ENCODE measurements at places on chromosomes 13 and 19.

GRCh38 chr13:76950101-76950500 is 1.8 kb downstream of the ACOD1 start:
- no peak overlapping the region for H3K4me3 ChIP-seq
- peaks cover 3% of the 10 kb centered on the region for H3K27me3 ChIP-seq
- no peaks in the 10 kb centered on the region for H3K4me1 ChIP-seq
- H3K27ac ChIP-seq = no peak overlapping the region

DNA sequence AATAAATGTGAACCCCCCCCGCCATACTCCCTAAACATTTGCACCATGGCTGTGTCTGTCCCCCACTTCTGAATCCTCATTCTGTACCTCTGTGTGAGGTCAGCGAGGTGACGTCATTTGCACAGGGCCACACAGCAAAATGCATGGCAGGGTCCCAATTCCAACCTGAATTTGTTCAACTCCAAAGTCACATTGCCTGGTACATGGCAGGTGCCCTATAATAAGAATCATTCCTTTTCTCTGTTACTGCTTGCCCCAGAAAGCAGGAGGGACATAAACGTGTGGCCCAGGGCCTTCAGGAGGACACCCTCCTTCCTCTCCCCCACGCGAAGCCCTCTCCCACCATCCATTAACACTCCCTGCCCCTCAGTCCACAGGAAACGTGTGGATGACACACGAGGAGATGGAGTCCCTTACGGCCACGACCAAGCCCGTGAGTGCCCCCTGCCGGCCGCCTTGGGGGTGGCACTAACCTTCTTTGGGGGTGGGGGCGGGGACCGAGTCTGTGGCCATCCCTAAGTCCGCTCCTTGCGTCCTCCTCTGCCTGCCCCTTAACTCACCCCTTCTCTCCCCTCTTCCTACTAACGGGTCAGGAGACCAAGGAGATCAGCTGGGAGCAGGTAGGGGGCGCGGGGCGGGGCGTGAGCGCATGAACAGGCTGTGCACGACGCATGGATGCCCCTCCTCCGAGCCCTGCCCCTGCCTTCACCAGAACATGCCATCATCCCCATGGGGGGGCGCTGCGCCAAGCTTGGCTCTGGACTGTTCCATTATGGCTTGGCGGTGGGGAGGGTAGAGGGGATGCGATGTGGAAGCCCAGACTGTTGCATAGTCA is 9.4 kb downstream of the HRC start:
- peak overlapping the region; percentile 56 for H3K27ac ChIP-seq
- peak; percentile 67 for DNase-seq
- H3K4me1 ChIP-seq = peaks cover 33% of the 10 kb centered on the region
- peaks cover 31% of the 10 kb centered on the region for H3K27me3 ChIP-seq
- H3K36me3 ChIP-seq = no peaks in the 10 kb centered on the region

- no peak overlapping the region for H3K4me3 ChIP-seq
- no peak overlapping the region for H3K27ac ChIP-seq
- no peaks in the 10 kb centered on the region for H3K36me3 ChIP-seq
- H3K4me1 ChIP-seq = peaks cover 16% of the 10 kb centered on the region
- no peaks in the 10 kb centered on the region for H3K27me3 ChIP-seq
These were observed 485.1 kb downstream of the FOXO1 start for GRCh38 chr13:40181203-40181845.

DNA sequence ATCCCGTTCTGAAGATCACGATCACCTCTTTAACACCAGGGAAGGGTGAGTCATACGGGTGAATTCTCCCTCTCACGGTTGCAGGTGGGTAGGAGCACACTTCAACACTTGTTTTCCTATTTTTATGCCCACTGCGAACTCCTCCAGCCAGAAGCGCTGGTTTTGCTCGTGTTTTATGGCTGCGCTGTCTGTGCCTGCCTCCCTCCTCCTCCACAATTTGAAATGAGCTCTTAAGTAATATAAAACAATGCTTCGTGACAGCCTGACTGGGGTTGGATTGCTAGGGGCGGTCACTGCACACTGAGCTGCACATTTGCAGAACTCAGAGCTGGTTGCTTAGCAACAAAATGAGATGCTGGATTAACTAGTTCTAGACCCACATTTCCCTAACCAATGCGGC is 12.9 kb downstream of the CCDC70 start:
- no peaks in the 10 kb centered on the region for H3K36me3 ChIP-seq
- no peak overlapping the region for H3K27ac ChIP-seq
- peaks cover 16% of the 10 kb centered on the region for H3K27me3 ChIP-seq
- H3K4me1 ChIP-seq = no peaks in the 10 kb centered on the region
- H3K4me3 ChIP-seq = no peak overlapping the region

DNA sequence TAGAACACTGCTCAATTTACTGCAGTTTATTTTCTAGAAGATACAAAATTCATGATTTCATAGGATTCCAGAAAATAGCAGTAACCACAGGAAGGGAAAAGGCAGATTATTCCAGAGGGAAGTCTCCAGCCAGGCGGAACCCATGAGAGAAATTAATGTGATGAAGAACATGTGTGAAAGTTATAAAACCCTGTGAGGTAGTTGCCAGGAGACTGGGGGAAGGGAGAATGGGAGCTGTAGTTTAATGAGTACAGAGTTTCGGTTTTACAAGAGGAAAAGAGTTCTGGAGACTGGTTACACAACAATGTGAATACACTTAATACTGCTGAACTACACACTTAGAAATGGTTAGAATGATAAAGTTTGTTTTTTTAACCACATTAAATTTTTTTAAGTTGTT is 14.2 kb upstream of the PDX1 start:
- no peak overlapping the region for H3K27ac ChIP-seq
- DNase-seq = no peak
- H3K36me3 ChIP-seq = no peaks in the 10 kb centered on the region
- no peaks in the 10 kb centered on the region for H3K4me1 ChIP-seq

GRCh38 chr13:87820241-87820640 is 149.1 kb downstream of the SLITRK5 start:
- H3K27ac ChIP-seq = no peak overlapping the region
- H3K4me1 ChIP-seq = no peaks in the 10 kb centered on the region
- H3K36me3 ChIP-seq = no peaks in the 10 kb centered on the region
- no peak for DNase-seq
- H3K4me3 ChIP-seq = no peak overlapping the region

- H3K4me3 ChIP-seq = no peak overlapping the region
- H3K27ac ChIP-seq = no peak overlapping the region
- no peak for DNase-seq
- H3K4me1 ChIP-seq = peaks cover 13% of the 10 kb centered on the region
These were observed 305.1 kb downstream of the KCNRG start for GRCh38 chr13:50320271-50320862.

GRCh38 chr19:40612831-40613689 is 11.9 kb downstream of the LTBP4 start:
- peak overlapping the region; percentile 99 for H3K27ac ChIP-seq
- peaks cover 38% of the 10 kb centered on the region for H3K4me1 ChIP-seq
- peaks cover 13% of the 10 kb centered on the region for H3K36me3 ChIP-seq
- H3K27me3 ChIP-seq = no peaks in the 10 kb centered on the region
- peak overlapping the region; percentile 98 for H3K4me3 ChIP-seq

GRCh38 chr19:13959962-13960862 is 7.9 kb downstream of the DCAF15 start:
- no peak overlapping the region for H3K27ac ChIP-seq
- H3K4me1 ChIP-seq = no peaks in the 10 kb centered on the region
- H3K27me3 ChIP-seq = no peaks in the 10 kb centered on the region
- H3K4me3 ChIP-seq = no peak overlapping the region
- DNase-seq = no peak

- H3K4me1 ChIP-seq = no peaks in the 10 kb centered on the region
- no peak for DNase-seq
- H3K36me3 ChIP-seq = no peaks in the 10 kb centered on the region
- no peak overlapping the region for H3K27ac ChIP-seq
- no peak overlapping the region for H3K4me3 ChIP-seq
These were observed 4.1 kb downstream of the SLC10A2 start for GRCh38 chr13:103062079-103062478.

DNA sequence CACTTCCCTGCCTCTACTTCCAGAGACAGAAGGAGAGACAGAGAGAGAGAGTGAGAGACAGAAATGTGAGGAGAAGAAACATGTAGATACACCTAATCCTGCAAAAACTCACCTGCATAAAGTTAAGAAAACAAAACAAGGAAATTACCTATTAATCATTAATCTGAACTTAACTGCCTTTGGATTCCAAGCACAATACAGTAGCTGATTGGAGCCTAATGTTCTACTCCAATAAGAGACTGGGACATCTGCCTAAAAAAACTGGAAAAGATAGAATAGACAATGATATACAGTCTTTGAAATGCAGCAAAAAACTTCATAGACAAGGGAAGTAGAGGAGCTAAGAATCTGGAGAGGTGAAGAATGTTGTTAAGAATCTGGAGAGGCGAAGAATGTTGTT is 910.2 kb upstream of the SLC10A2 start:
- no peaks in the 10 kb centered on the region for H3K4me1 ChIP-seq
- H3K36me3 ChIP-seq = no peaks in the 10 kb centered on the region
- H3K4me3 ChIP-seq = no peak overlapping the region
- no peak for DNase-seq
- H3K27me3 ChIP-seq = no peaks in the 10 kb centered on the region
- no peak overlapping the region for H3K27ac ChIP-seq

DNA sequence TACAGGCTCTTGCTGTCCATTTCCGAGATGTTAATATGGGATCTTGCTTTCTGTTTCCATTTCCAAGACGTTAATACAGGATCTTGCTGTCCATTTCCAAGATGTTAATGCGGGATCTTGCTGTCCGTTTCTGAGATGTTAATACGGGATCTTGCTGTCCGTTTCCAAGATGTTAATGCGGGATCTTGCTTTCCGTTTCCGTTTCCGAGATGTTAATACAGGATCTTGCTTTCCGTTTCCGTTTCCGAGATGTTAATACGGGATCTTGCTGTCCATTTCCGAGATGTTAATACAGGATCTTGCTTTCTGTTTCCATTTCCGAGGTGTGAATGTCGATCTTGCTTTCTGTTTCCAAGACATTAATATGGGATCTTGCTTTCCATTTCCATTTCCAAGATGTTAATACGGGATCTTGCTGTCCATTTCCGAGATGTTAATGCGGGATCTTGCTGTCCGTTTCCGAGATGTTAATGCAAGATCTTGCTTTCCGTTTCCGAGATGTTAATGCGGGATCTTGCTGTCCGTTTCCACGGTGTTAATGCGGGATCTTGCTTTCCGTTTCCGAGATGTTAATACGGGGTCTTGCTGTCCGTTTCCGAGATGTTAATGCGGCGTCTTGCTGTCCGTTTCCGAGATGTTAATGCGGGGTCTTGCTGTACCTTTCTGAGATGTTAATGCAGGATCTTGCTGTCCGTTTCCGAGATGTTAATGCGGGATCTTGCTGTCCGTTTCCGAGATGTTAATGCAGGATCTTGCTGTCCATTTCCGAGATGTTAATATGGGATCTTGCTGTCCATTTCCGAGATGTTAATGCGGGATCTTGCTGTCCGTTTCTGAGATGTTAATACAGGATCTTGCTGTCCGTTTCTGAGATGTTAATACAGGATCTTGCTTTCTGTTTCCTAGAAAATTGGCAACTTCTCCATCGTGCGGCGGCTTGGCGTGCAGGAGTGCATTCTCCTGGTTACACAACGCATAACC is 38.3 kb downstream of the PEX11G start:
- no peaks in the 10 kb centered on the region for H3K27me3 ChIP-seq
- H3K4me3 ChIP-seq = no peak overlapping the region
- no peaks in the 10 kb centered on the region for H3K4me1 ChIP-seq
- peaks cover 78% of the 10 kb centered on the region for H3K36me3 ChIP-seq
- H3K27ac ChIP-seq = no peak overlapping the region
- DNase-seq = no peak

- no peak for DNase-seq
- H3K27ac ChIP-seq = no peak overlapping the region
- H3K4me3 ChIP-seq = no peak overlapping the region
- no peaks in the 10 kb centered on the region for H3K36me3 ChIP-seq
These were observed 25.9 kb downstream of the RASA3 start for GRCh38 chr13:114106526-114106925.

- H3K4me3 ChIP-seq = no peak overlapping the region
- H3K27me3 ChIP-seq = no peaks in the 10 kb centered on the region
- DNase-seq = no peak
- no peaks in the 10 kb centered on the region for H3K4me1 ChIP-seq
These were observed 243.2 kb downstream of the COL4A1 start for GRCh38 chr13:110063490-110064421.

DNA sequence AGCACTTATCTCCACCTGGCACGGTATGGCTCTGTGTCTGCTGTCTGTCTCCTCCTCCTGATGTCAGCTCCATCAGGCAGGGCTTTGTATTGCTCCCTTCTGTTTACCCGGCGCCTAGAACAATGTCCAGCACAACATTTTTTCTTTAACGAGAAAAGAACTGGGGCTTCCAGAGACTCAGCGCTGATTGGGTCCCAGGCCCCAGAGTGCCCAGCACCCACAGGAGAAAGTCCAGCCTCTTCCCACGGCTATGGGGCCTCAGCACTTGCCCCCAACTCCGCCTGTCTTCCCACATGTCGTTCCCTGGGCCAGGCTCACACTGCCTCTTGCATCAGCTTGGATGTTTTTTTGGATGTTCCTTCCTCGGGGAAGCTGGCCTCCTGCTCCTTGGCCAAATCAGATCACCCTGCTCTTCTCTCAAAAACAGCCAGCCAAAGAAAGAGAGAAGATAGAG is 6.9 kb downstream of the MYPOP start:
- peaks cover 4% of the 10 kb centered on the region for H3K4me1 ChIP-seq
- DNase-seq = no peak
- no peaks in the 10 kb centered on the region for H3K27me3 ChIP-seq
- H3K4me3 ChIP-seq = no peak overlapping the region

- H3K4me1 ChIP-seq = peaks cover 40% of the 10 kb centered on the region
- no peak for DNase-seq
- H3K36me3 ChIP-seq = peaks cover 3% of the 10 kb centered on the region
- peak overlapping the region; percentile 90 for H3K4me3 ChIP-seq
- peak overlapping the region; percentile 82 for H3K27ac ChIP-seq
- no peaks in the 10 kb centered on the region for H3K27me3 ChIP-seq
These were observed 1.3 kb downstream of the UBL3 start for GRCh38 chr13:29849071-29849631.

GRCh38 chr13:98848746-98849145 is 96.3 kb upstream of the SLC15A1 start:
- no peak overlapping the region for H3K4me3 ChIP-seq
- peaks cover 13% of the 10 kb centered on the region for H3K4me1 ChIP-seq
- H3K27ac ChIP-seq = no peak overlapping the region

- no peaks in the 10 kb centered on the region for H3K27me3 ChIP-seq
- H3K36me3 ChIP-seq = no peaks in the 10 kb centered on the region
- DNase-seq = no peak
- H3K4me1 ChIP-seq = no peaks in the 10 kb centered on the region
- no peak overlapping the region for H3K27ac ChIP-seq
- no peak overlapping the region for H3K4me3 ChIP-seq
These were observed 555.2 kb upstream of the MIR17HG start for GRCh38 chr13:90792335-90792734.

DNA sequence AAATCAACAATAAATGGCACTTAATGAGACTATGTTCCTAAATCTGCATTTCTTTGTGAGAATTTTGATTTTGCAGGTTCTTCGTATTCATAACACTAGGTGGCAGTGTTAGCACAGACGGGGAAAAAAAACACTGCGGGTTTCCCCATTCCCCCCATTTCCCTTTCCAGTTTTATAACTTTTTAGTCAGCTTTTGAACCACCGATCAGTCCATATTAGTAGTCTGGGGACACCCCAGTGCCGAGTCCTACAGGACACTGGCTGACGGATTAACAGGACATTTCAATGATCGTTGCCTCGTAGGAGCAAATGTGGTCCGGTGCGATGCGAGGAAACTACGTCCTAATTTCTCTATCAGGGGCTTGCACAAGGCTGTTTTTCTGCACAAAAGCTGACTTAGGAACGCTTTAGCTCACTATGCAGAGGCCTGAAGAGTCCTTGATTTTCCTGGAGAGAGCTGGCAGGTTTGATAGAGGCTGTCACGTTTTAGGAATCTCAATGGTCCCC is 234.3 kb downstream of the LMO7 start:
- H3K4me3 ChIP-seq = peak overlapping the region; percentile 63
- peaks cover 30% of the 10 kb centered on the region for H3K4me1 ChIP-seq
- DNase-seq = peak; percentile 10

Measured in activated T-helper 2 cell treated with anti-CD3 and anti-CD28 coated beads, Interferon-gamma antibody, Interleukin-2, Interleukin-4, amounts not matched to agents 10 μg/mL and 5 μg/mL and 100 μg/mL, durations not matched to agents 14 hours and 24 hours and 36 hours (primary cell).